A549 treated with dexamethasone at 1 μM for 4 hours (cell line): ENCODE measurements at places on chromosomes 4 and X. TPM values are rescaled to one million over a fixed set of nuclear protein-coding genes. Genes with fewer than 3 reads are reported as not detected.

Gene GUCY1A1
- not detected in 5 replicates for total RNA-seq

Gene STPG2
- total RNA-seq: not detected in 5 replicates

Gene BMPR1B
- 5.2 to 8.0 TPM (median 7.2 TPM) in 5 replicates for total RNA-seq

Gene TEX13A
- not detected in 5 replicates for total RNA-seq

Gene DOK7
- 0.17 to 0.36 TPM (median 0.29 TPM) in 5 replicates for total RNA-seq

Gene XAGE2
- total RNA-seq: not detected in 5 replicates

Gene ESX1
- 0.06 to 0.19 TPM (median 0.07 TPM) in 4 of 5 replicates, not detected in the other for total RNA-seq

Gene CXCL3
- 2.4 to 3.7 TPM (median 2.6 TPM) in 5 replicates for total RNA-seq

Gene PCDH18
- total RNA-seq: not detected in 5 replicates

Gene UBQLN2
- total RNA-seq: 18.5 to 23.8 TPM (median 22.9 TPM) in 5 replicates
